ENCODE measurements at places on chromosomes 13 and 19.

- no peak for DNase-seq
Measured at GRCh38 chr19:38709671-38710415, 34.4 kb downstream of the CAPN12 start.

GRCh38 chr19:48819366-48819816, 8.6 kb upstream of the BCAT2 start:
- no peak for DNase-seq

DNA sequence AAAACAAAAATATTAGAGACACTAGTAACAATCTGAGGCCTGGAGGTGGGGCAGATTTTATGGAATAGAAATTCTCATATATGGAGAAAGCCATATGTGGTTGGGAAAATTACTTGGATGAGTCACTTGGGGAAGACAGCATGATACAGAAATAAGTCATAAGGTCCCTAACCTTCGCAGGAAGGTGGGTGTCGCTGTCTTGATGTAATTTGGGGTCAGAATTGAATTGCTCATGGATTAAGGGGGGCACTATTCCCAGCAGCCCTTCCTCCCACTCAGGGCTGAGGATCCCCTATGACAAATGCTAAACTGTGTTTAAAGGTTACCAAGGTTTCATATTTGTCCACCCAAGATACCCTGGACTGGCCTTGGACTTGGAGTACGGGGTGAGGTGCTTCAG, 5.0 kb downstream of the RDH8 start:
- DNase-seq, result no peak

DNA sequence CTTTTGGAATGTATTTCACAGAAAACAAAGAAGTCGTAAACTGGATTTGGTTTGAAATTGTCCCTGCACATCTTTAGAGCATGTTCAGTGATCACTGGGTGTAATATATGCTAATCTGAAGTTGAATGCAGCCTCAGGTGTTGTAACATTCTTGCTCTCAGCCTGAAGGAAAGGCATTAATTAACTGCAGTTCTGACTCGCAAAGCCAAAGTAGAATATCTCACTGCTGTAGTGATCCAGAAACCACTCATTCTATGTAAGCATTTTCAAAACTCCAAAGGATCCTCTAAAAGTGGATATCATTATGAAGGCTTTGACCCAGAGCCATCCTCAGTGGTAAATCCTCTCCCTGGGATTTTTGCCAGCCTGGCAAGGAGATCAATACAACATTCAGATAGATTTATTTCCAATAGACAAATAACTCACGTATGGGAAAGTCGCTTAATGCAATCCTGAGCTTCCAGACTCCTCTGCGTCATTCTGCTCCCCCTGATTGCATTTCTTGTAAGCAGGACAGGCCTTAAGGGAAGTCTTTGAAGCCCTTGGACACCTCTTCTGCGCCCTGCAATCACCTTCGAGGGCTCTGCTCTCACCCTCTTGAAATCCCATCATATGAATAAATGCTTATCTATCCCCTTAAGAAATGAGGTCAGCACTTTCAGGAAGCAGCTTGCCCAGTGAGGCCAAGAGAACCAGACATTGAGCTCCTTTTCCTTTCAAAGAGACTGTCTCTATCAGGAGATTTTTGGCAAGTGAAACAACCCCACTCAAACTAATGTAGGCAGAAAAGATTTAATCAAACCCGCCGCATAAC, 301.7 kb upstream of the NBEA start:
- DNase-seq, result no peak

GRCh38 chr19:40640744-40641143, 39.6 kb downstream of the LTBP4 start:
- no peak for DNase-seq

DNA sequence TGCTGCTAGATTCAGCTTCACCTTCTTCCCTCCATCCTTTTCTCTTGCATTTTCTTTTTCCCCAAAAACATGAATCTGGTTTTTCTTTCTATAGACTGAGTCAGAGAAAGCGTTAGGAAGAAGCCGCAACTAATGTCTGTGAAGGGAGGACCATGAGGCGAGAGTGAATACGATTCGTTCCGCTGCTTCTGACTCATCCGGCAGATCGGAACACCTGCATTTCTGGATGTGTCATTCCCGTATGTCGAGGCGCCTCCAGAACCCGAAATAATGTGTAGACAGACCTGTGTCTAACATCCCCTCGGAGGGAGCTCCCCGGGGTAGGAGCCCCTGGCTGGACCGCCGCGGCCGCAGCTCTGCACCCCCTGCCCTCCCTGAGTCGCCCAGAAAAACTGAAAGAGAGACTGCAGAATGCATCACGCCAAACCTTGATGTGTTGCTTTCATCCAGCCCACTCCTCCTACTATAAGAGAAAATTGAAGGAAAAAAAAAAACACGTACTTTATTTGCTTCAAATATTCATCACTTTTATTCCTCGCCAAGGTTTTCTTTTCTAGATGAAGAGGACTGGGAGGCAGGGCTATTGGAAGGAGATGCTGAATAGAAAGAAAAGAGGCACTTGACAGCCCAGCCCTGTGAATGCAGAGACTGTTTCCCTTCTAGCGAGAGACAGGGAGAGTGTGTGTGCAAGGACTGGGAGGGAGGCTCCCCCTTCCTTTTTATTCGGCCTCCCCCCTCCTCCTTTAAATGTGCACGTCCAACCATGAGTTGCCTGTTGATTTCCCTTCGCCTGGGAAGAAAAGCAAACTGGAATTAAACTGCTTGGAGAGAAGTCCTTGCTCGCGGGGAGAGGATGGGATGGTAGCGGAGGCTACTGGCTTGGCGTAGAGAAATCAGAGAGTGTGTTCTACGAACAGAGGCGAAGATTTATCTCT, 616 bp upstream of the PCDH17 start:
- DNase-seq, result peak; percentile 65

DNA sequence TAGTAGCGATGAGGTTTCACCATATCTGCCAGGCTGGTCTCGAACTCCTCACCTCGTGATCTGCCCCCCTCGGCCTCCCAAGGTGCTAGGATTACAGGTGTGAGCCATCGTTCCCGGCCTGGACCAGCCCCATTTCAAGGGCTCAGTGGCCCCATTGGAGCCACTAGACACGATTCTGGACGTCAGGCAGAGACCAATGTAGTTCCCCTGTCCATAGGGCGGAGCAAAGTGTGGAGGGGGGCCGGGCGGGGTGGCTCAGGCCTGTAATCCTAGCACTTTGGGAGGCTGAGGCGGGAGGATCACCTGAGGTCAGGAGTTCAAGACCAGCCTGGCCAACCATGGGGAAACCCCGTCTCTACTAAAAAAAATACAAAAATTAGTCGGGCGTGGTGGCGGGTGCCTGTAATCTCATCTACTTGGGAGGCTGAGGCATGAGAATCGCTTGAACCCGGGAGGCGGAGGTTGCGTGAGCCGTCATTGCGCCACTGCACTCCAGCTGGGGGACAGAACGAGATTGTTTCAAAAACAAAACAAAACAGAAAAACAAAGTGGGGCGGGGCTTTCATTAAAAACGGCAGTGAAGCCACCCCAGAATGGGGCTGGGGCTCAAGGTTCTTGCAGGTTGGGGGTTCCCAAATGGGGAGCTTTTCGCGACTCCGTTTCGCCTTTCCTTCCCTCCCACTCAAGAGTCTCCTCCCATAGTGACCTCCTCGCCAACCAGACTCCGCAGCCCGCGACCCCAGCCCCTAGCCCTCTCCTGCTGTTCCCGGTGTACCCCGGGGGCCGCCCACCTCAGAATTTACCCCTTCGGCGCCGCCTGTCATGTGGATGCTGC, 758 bp upstream of the TECR start:
- DNase-seq, result no peak

DNA sequence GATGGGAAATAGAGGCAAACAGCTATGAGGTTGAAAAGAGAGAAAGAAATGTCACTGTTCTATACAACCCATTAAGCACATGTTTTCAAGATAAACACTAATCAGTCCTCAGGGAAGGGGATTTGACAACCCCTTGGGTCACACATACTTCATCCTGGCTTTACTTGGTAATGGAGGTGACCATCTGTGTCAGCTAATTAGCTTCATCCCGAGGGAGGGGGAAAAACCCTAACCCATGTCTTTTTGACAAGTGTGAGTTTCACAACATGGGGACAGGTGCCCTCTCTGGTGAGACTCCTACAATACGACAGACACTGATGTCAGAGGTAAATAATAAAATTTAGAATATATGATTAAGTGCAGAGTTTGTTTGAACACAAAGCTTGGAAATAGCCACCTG, 43.1 kb downstream of the ZNF611 start:
- DNase-seq, result peak; percentile 45
